ENCODE measurements at places on chromosomes 1 and 21.

DNA sequence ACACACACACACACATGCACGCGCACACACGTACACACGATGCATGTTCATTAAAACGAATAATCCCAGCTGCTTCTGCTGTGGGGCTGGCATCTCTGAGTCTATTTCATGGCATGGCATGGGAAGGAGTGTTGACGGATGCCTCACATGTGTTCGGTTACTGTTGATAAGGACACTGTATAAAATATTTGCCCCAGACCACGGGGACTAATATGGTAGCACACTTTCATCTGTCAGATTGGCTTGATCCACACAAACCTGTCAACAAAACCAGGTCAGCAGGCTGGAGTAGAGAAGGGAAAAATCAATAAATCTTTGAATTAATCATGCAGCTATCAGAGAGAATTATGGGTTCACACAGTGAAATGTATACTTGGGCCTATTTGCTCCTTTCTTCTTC, 171.9 kb downstream of the DSCAM start:
- DNase-seq: no peak

DNA sequence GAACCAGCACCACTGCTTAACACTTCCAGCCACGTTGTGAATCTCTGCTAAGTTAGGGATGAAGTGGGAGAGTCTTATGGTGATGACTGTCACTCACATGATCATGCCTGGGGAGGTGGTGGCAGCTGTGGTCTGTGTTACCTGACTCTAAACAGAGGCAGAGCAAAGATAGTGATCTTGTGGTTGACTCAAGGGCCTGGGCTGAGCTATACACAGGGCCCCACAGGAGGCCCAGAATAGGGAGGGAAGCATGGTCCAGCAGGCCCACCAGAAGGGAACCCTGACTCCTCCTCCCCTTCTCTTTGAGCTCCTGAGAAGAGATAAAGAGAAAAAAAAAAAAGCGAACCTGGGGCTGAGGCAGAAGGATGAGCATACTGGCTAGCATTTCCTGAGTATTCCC, 55.0 kb downstream of the PLXNA2 start:
- DNase-seq: peak; percentile 50

- DNase-seq: no peak
Observed at GRCh38 chr1:21192284-21192683, 15.6 kb upstream of the EIF4G3 start.

DNA sequence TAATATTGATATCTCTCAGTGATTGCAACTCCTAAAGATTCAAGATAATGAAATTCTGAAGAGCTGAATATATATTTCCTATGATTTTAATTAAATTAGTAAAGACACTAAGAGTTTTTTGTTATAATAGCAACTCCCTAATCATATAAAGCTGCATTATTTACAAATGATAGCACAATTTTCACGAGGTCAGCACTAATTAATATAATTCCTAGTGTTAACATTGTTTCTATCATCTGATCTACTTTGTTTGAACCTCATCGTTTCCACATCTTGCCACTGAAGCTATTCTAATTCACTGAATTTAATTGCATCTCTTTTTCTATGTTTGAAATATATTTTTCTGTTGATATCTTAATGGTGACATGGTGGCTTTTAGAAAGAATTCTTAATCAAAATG, 279.1 kb upstream of the ADGRL4 start:
- DNase-seq: no peak

DNA sequence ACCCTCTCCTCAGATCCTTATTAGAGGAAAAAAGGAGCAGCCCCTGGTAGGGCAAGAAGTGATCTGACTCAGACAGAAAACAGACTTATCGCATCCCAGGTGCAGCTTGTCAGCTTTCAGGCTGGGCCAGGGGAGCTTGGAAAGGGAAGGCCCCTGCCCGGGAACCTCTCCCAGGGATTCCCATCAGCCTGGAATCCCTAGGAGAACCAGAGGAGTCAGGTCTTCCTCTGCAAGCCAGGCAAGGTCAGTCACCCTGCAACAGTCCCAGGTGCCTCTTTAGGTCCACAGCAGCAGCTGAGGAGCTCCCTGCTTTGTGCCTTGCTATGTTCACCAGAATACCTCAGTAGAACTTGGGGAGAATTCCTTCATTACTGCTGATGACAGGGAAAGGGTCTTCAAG, 2.9 kb upstream of the PRAMEF12 start:
- no peak for DNase-seq

- no peak for DNase-seq
Observed at GRCh38 chr1:73839922-73840321, 358.1 kb downstream of the LRRIQ3 start.

DNA sequence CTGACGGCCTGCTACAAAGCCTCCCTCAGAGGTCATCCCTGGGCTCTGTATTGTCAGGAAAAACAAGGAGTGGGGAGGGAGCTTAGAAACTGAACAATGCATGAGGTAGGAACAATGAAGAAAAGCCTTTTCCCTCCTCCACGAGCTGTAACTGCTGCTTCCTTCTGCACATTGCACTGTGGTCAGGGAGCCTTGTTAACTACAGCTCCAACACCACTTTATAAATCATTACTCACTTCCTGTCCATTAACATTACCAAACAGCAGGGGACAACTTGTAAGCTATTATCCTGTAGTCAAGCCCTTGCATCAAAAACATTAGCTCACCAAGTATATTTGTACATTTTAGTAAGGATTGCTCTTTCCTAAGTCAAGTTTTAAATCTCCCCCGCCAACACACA, 336.0 kb upstream of the NR5A2 start:
- no peak for DNase-seq

Measured in GM13976 (cell line).